ENCODE measurements at places on chromosomes 16 and 17. TPM values are rescaled to one million over a fixed set of nuclear protein-coding genes. Genes with fewer than 3 reads are reported as not detected.

SLFN12 gene
- total RNA-seq = 13.5 TPM

C17orf107 gene
- 0.67 TPM for total RNA-seq

ITGAD gene
- not detected for total RNA-seq

TBC1D3H gene
- total RNA-seq = not detected

ABCC6 gene
- total RNA-seq = 0.24 TPM

OR3A3 gene
- total RNA-seq = not detected

KRTAP3-1 gene
- not detected for total RNA-seq

ZPBP2 gene
- total RNA-seq = 0.67 TPM

CSH1 gene
- 8.2 TPM for total RNA-seq

CCL16 gene
- total RNA-seq = not detected

TPSG1 gene
- total RNA-seq = not detected

HOXB7 gene
- total RNA-seq = 0.95 TPM

GSDMA gene
- total RNA-seq = 1.1 TPM

- no peak for ATAC-seq
Measured at GRCh38 chr16:12314653-12315185, 338.2 kb downstream of the SNX29 start.

DNA sequence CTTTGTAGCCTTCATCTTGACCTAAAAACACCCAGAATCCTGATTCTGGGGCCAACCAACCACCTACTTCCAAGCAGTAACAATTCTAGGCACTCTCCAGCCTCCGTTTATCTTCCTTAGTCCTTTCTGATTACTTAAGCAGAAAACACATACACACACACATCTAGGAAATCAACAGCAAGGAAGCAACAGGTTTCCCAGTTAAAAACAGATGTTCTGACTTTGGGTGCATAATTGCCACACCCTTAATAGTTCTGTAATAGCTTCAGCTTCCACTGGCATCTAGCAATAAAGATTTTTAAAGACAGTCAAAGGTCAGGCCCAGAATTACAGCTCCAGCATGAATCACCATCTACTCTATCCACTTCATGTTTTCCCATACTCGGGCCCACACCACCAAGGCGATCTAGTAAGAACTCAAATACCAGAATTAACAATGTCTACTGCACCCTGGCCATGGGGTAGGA is 2.6 kb downstream of the ARHGAP17 start:
- no peak for ATAC-seq

GRCh38 chr16:53964145-53964790 is 260.3 kb downstream of the FTO start:
- ATAC-seq = no peak

DNA sequence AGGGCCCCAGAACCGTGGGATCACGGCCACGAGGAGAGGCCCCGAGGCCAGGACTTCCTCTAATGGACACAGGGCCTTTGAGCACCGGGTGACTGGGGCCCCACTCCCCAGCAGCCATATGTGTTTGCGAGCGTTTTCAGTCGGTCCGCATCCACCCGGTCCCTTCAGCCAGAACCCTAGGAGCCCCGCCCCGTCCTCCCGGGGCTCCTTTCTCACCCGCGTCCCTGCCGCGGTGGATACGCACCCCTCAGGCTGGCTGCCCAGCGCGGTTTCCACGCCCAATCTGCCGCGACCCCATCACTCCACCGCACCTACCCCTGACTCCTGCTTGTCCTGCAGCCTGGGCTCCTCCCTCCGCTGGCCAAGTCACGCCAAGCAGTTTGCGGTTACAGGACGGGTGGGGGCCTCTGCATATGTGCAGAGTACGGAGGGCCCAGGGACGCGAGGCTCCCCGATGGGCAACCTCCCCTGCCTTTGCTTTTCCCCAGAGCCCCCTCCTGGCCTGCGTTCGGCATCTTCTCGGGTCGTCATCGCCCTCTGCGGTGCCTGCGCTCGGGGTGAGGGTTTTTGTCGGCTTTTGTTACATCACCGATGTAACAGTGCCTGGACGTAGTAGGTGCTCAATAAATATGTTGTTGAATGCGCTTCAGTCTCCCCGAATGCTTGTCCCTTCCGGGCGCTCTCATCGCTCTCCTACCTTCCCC is 1.0 kb upstream of the TTYH2 start:
- ATAC-seq = peak; percentile 2

DNA sequence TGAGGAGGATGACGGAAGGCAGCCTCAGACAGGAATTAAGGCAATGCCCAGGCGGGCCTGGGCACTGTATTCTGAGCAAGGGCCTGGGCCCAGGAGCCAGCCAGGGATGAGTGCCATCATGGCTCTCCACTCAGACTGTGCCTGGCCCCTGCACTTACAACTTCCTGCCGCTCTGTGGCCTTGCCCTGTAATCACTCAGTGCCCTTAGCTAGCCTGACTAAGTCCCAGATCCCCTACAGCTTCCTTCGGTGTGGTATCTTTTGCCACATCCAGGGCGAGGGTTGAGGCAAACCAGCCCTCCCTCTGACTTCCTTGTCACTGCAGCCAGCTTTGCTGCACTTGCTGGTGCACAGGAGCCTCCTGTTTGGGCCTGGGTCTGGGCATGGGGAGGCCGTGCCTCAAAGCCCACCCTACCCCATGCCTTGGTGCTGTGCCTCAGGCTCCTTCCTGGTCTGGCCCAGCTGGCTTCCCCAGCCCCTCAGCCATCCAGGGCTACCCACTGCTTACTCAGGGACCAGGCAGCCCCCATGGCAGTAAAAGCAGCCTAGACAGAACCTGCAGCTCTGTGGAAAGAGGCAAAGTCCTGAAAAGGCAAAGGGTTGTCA is 9.3 kb downstream of the SLC46A1 start:
- no peak for ATAC-seq

- ATAC-seq = no peak
Measured at GRCh38 chr16:17277981-17278381, 192.8 kb downstream of the XYLT1 start.

GRCh38 chr16:72191551-72191950 is 19.6 kb upstream of the PMFBP1 start:
- ATAC-seq = no peak

- ATAC-seq = no peak
Measured at GRCh38 chr17:70355185-70355584, 185.9 kb downstream of the KCNJ2 start.

- ATAC-seq = no peak
Measured at GRCh38 chr16:72947379-72948237, 100.3 kb downstream of the ZFHX3 start.

DNA sequence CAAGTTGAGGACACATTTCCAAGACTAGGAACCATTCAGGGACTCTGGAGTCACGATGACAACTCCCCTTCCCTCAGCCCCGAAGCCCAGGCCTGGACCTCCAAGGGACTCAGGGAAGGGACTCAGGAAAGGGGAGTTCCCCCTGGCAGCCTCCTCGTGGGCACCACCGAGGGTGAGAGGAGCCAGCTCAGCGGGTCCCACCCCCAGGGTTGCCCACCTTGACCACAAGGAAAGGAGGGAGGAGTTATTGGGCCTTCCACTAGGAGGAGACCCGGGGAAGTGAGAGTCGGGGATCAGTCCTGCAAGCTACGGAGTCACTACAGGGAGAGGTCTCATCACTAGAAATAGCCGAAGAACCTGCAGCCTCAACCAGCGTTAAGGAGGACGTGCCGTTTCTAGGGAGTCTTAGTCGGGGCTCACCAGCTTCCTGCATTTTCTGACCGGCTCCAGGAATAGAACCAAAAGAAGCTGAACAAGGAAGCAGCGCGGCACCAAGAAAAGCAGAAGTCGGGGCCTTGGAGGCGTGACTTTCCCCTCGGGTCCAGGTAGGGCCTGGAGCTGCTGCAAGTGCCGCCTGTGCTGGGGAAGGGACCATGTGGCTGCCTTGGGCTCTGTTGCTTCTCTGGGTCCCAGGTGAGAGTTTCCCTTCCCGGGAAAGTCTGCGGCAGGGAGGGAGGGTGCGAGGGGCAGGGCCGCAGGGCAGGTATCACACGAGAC is at the start of gene CD300A:
Gene CD300A, plus strand, starts transcription at position 524 of the 717 bp plus-strand sequence. Its CDS starts 70 bp downstream, at position 594.
- ATAC-seq = peak; percentile 10

DNA sequence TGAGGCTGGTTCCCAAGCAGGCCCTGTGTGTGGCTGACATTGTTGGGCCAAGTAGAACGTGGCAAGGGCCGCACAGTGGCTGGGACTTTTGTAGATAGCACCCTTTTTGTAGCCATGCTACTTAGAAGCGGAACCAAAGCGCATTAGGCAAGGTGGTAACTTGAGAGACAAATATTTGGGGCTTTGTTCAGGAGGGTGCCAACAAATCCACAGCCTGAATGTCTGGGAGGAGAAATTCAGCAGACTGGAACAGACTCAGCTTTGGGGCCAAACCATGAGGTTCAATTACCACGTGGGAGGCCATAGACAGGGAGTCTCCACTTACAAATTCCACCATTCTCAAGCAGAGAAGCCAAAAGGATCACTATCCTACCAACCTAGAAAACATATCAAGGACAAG is 183.7 kb downstream of the RGS9 start:
- no peak for ATAC-seq

GRCh38 chr16:4624827-4625559 is 367 bp downstream of the MGRN1 start:
- ATAC-seq = peak; percentile 70

DNA sequence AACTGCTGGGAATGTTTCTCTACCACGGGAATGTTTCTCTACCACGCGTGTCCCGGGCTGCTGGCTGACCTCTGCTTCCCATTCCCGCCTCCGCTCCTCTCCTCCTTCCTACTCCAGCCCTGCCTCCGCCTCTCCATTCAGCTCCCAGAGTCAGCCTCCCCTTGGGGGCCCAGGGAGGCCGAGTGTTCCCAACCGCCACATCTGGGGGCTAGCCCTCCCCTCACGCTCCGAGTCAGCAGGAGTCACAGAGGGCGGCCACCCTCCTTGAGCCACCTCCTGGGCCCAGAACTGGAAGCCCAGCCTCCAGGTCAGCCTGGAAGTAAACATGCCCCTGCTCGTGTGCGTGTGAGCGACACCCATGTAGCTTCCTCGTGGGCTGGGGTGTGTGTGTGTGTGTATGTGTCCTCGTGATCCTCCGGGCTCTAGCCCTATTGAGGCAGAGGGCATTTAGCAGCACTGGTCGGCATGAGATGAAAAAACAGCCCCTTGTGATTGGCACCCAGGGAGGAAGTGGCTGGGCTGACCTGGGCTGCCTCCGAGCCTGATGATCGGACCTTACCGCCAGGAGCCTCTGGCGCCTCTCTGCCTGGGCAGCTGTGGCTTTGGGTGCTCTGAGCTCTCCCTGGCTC is 7.3 kb downstream of the CYGB start:
- no peak for ATAC-seq

DNA sequence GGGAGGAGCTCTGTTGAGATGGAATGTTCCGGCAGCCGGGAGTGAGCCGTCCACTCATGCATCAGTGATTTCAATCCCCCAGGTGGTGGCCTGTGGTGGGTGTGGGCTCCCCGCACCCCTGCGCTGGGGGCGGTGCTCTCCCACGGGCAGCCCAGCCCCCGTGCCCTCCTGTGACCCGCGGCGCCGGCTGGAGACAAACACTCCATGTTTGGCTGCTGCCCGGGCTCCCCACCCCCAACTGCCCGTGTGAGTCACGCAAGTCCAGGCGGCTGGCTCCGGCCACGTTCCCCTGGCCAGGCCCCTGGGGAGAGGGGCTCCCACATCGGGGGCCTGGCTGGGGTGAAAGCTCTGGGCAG is 29.4 kb downstream of the CACNA1H start:
- ATAC-seq = no peak

GRCh38 chr16:86201746-86202145 is 302.8 kb downstream of the IRF8 start:
- no peak for ATAC-seq

DNA sequence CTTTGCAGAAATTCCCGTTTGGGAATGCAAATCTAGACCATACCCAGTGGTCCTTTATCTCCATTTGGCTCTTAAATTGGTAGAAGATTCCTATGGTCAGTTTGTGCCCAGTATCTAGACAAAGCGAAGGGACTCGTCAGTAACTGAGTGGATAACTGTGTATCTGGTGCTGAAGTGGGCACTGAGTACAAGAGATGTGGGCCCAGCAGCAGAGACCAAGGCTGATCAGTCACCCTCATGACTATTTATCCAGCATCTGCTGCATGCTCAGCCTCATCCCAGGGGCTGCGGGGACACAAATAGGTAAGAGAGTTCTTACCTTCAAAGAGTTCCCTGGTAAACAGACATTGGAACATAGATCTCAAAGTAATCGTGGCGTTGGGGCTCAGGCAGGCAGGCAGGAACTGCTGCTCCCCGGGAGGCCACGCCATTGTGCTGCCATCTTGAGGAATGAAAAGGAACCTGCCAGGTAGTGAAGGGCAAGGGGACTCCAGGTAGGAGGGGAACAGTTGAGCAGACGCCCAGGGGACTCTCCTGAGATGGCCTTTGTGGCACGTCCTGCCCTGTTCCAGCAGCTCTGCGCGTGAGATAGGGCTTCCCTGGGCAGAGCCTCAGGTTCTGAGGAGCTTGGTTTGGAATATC is 10.3 kb downstream of the NT5M start:
- ATAC-seq = peak; percentile 94

DNA sequence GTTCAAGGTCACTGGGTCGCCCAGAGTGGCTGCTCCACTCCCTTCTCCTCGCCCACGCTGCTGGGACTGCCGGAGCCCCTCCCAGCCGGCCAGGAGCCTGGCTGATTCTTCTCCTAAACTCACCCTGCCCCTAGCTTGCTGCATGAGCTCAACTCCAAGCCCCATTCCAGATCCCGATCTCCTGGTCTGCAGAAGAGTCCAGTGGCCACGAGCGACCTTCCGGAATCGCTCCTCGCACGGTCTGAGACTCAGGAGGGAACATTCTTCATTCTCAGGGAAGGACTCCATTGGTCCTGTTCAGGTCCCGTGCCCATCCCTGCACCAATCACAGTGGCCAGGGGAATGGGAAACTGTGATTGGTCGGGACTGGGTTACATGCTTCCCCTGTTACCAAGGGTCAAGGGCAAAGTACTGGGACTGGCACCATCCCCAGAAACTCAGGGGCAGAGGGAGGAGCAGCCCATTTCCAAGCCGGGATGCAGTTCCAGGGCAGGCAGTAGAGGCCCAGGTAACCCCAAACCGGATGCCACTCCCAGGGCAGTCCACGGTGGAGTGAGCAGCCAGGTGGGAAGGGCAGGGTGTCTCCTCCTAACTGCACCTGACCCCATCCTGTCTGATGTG is 24.5 kb upstream of the CIBAR2 start:
- ATAC-seq = no peak

- ATAC-seq = no peak
Measured at GRCh38 chr17:7382901-7383300, 2.0 kb downstream of the TNK1 start.

GRCh38 chr17:44797802-44798201 is 32.3 kb downstream of the GJC1 start:
- no peak for ATAC-seq

DNA sequence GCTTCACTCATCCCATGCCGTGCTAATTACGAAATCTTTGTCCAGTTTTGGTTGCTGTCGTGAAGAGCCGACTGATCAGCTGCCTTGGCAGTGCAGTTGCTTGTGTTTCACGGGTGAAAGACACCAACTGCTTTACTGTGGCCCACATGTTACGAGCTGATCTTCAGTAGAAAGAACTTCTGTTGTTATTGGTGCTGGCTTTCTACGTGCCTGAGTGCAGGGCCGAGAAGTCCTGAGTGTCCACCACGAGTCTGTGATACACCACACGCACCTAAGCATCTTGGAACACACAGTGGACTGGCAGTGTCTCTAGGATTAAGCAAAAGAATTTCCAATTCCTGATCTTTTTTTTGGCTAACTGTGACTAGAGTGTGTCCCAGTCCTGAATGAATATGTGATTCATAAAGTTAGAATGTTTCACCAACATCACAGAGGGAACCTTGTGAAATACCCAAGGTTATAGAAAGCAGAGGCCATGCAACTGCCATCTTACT is 70.4 kb upstream of the CLEC18A start:
- ATAC-seq = no peak
